ENCODE measurements at places on chromosomes 7 and 10. TPM values are rescaled to one million over a fixed set of nuclear protein-coding genes. Genes with fewer than 3 reads are reported as not detected.

The CCL24 gene
- polyA plus RNA-seq: 0.13 TPM

The IRF5 gene
- 2.8 TPM for polyA plus RNA-seq

The OR2A7 gene
- polyA plus RNA-seq: 0.13 TPM

The ACTL6B gene
- polyA plus RNA-seq: not detected

The ARHGAP22 gene
- 1.5 TPM for polyA plus RNA-seq

- H3K27me3 ChIP-seq: no peaks in the 10 kb centered on the region
- H3K4me1 ChIP-seq: peaks cover 32% of the 10 kb centered on the region
- peak; percentile 96 for DNase-seq
- no peaks in the 10 kb centered on the region for H3K36me3 ChIP-seq
- H3K27ac ChIP-seq: peak overlapping the region; percentile 93
Measured at GRCh38 chr7:35037526-35038341, 449 bp upstream of the DPY19L1 start.

GRCh38 chr7:3588341-3588740 lies 287.3 kb downstream of the SDK1 start:
- no peak overlapping the region for H3K27ac ChIP-seq
- H3K4me1 ChIP-seq: no peaks in the 10 kb centered on the region
- H3K4me3 ChIP-seq: no peak overlapping the region
- no peak for DNase-seq
- no peaks in the 10 kb centered on the region for H3K36me3 ChIP-seq
- no peaks in the 10 kb centered on the region for H3K27me3 ChIP-seq

- H3K27ac ChIP-seq: peak overlapping the region; percentile 43
- H3K27me3 ChIP-seq: no peaks in the 10 kb centered on the region
Measured at GRCh38 chr7:128323040-128323439, 20.7 kb downstream of the RBM28 start.

DNA sequence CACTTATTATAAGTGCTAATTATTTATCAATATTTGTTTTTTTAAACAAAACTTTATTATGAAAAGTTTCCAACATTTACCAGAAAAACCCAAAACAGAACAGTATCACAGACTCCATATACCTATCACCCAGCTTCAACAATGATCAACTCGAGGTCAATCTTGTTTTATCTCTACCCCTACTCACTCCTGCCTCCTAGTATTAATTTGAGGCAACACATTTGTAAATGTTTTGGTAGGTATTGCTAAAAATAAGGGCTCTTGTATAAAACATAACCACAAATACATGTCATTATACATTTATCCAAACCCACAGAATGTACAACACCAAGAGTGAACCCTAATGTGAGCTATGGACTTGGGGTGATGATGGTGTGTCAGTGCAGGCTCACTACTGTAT lies 15.9 kb upstream of the CDH23 start:
- H3K36me3 ChIP-seq: no peaks in the 10 kb centered on the region
- no peaks in the 10 kb centered on the region for H3K4me1 ChIP-seq
- H3K27me3 ChIP-seq: no peaks in the 10 kb centered on the region
- H3K27ac ChIP-seq: no peak overlapping the region
- H3K4me3 ChIP-seq: no peak overlapping the region

- peaks cover 11% of the 10 kb centered on the region for H3K36me3 ChIP-seq
- peaks cover 54% of the 10 kb centered on the region for H3K4me1 ChIP-seq
- H3K27me3 ChIP-seq: no peaks in the 10 kb centered on the region
- H3K27ac ChIP-seq: no peak overlapping the region
- no peak overlapping the region for H3K4me3 ChIP-seq
- no peak for DNase-seq
Measured at GRCh38 chr7:131057015-131057793, 270.5 kb upstream of the MKLN1 start.

DNA sequence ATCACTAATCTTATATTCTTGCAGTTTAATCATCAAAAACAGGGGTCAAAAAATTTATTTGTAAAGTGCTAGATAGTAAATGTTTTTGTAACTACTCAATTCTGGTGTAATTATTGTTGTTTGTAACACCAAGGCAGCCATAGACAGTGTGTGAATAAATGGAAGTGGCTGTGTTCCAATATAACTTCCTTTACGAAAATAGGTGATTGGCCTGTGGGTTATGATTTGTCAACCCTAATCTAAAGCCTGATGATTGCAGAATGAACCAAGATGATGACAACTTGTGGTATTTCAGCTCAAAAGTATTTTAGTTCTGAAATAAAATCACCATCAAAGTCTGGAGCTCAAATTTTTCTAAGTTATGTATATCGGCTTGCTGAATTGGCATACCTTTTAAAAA lies 34.4 kb upstream of the ETV1 start:
- no peak overlapping the region for H3K27ac ChIP-seq
- no peaks in the 10 kb centered on the region for H3K36me3 ChIP-seq
- no peak overlapping the region for H3K4me3 ChIP-seq
- no peak for DNase-seq
- no peaks in the 10 kb centered on the region for H3K27me3 ChIP-seq

All from heart right ventricle (tissue), 16 donors.